ENCODE measurements at places on chromosomes 6 and 20.

GRCh38 chr6:86147311-86147710, 504.6 kb upstream of the SYNCRIP start:
- H3K4me1 ChIP-seq, result no peaks in the 10 kb centered on the region
- no peaks in the 10 kb centered on the region for H3K36me3 ChIP-seq
- H3K27me3 ChIP-seq, result no peaks in the 10 kb centered on the region
- no peak overlapping the region for H3K27ac ChIP-seq

GRCh38 chr20:59515013-59515905, 89.1 kb upstream of the PHACTR3 start:
- DNase-seq, result no peak
- H3K4me1 ChIP-seq, result no peaks in the 10 kb centered on the region
- no peak overlapping the region for H3K4me3 ChIP-seq
- no peaks in the 10 kb centered on the region for H3K36me3 ChIP-seq
- H3K27ac ChIP-seq, result no peak overlapping the region

GRCh38 chr6:15331143-15331542, 85.3 kb downstream of the JARID2 start:
- no peaks in the 10 kb centered on the region for H3K4me1 ChIP-seq
- H3K4me3 ChIP-seq, result no peak overlapping the region
- H3K36me3 ChIP-seq, result no peaks in the 10 kb centered on the region

- no peaks in the 10 kb centered on the region for H3K27me3 ChIP-seq
- H3K27ac ChIP-seq, result peak overlapping the region; percentile 74
- peaks cover 12% of the 10 kb centered on the region for H3K4me1 ChIP-seq
- no peaks in the 10 kb centered on the region for H3K36me3 ChIP-seq
- no peak for DNase-seq
These were observed 535 bp downstream of the EXOC2 start for GRCh38 chr6:692356-692851.

All from Panc1 (cell line).